GM13976 (cell line): ENCODE measurements at places on chromosomes 6 and 20.

- DNase-seq: no peak
Observed at GRCh38 chr6:39553860-39554802, 171.1 kb downstream of the KIF6 start.

- no peak for DNase-seq
Observed at GRCh38 chr20:47063407-47063806, 168.8 kb downstream of the EYA2 start.

DNA sequence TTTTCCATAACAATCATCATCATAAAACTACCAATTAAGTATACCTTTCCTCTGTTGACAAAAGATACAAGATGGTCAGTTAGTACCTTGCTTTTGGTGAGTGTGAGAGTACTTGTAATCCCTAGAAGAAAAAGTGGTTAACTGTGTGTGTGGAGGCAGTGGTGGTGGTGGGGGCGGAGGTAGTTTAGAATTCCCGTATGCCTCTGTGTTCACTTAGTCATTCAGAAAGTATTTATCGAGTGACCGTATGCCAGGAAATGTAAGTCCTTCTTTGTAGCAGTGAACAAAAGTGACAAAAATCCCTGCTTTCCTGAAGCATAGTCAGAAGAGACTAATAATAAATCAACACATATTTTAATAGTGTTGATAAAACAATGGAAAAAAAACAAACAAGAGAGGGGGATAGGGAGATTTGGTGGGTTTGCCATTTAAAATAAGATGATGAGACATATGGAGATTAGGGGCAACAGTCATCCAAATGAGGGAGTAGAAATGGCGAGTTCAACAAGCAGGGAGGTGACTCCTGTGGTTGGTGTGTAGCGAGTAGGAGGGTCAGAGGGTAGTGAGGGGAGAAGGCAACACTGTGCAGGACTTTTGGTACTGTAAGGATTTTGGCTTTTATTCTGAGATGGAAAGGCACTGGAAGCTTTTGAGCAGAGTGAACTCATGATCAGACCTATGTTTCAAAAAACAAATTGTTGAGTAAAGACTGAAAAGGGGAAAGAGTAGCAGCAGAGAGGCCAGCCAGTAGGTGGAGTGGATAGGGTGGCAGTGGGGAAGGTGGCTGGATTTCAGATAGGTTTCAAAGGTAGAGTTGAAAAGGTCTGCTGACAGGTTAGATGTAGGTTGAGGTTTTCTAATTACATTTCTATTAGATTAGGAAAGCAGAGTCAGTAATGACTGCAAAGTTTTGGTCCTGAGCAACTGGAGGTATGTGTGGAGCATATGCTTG lies 40.3 kb upstream of the SIM1 start:
- DNase-seq: no peak

- DNase-seq: no peak
Observed at GRCh38 chr20:49821381-49821780, 8.8 kb downstream of the SLC9A8 start.

- no peak for DNase-seq
Observed at GRCh38 chr6:26552640-26553188, 14.5 kb downstream of the HMGN4 start.

GRCh38 chr6:16965689-16966088 lies 136.2 kb upstream of the STMND1 start:
- no peak for DNase-seq

DNA sequence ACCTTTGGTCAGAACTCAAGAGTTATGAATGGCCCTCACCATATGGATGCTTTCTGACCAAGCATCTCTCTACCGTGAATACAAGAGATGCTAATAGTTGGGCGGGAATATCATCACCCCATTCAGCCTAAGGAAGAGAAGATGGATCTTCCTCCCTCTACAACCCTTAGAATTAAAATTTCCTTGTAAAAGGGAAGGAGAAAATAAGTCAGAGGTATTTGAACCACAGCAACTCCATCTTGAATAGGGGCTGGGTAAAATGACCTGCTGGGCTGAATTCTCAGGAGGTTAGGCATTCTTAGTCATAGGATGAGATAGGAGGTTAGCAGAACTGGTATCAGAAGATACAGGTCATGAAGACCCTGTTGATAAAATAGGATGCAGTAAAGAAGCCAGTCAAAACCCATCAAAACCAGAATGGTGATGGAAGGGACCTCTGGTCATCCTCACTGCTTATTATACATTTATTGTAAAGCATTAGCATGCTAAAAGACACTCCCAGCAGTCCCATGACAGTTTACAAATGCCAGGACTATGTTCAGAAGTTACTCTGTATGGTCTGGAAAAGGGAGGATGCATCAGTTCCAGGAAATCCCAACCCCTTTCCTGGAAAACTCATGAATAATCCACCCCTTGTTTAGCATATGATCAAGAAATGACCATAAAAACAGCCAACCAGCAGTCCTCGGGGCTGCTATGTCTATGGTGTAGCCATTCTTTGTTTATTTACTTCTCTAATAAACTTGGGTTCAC lies 101.2 kb downstream of the DTNBP1 start:
- no peak for DNase-seq

DNA sequence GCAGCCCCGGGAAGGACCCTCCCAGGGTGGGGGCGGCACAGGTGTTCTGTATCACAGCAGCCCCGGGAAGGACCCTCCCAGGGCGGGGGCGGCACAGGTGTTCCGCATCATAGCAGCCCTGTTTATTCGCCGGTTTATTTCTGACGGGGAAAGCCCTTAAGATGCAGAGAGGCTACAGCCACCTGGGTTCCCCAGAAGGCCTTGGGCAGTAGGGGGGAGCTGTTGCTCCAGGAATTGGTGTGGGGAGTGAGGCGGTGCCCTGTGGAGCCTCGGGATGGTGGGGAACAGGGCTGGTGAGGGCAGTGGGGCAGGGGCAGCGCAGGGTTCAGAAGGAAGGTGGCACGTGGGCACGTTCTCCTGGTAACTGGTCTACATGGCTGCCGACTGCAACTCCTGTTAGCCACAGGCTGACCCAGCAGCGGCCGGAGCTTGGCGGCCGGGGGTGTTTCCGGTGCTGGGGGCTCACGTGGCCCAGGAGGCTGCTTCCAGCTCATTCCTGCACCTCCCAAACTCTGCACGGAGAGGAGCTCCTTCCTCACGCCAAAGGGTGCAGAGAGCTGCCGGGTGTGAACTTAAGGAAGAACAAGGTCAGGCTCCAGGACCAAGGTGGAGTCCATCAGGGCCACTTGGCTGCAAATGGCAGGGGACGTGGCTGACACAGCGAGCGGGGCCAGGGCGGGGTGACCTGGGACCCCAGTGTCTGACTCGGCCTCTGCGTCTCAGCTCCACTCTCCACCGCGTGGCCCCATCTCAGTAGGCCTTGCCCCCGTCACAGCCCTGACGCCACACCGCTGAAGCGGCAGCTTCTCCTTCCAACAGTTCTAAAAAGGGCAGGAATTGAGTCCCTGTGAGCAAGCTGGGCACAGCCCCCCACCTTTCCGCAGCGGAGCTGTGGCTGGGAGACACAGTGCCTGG lies 13.2 kb downstream of the SLCO4A1 start:
- DNase-seq: peak; percentile 64

GRCh38 chr6:24149836-24150235 lies 23.8 kb downstream of the NRSN1 start:
- no peak for DNase-seq

DNA sequence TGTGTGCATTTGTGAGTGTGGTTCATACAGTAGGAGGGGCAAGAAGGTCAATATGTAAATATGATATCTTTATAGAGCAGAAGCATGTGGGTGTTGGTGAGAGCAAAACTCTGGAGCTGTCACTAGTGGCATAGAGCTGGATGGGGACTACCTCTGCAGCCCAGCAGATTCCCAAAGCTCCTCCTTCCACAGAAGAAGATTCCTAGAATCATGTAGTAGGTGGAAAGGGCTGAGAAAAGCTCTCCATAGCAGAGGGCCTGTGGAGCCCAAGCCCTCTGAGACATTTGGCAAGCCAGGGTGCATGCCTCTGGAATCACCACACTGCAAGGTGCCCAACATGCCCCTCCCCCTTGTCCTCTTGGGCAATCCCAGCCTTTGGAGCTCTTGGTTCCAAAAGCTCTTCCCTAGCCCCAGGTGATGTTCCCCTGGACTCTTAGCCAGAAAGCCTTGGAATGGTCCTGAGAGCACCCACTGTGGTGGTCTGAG lies 233.2 kb downstream of the LRFN2 start:
- DNase-seq: no peak

DNA sequence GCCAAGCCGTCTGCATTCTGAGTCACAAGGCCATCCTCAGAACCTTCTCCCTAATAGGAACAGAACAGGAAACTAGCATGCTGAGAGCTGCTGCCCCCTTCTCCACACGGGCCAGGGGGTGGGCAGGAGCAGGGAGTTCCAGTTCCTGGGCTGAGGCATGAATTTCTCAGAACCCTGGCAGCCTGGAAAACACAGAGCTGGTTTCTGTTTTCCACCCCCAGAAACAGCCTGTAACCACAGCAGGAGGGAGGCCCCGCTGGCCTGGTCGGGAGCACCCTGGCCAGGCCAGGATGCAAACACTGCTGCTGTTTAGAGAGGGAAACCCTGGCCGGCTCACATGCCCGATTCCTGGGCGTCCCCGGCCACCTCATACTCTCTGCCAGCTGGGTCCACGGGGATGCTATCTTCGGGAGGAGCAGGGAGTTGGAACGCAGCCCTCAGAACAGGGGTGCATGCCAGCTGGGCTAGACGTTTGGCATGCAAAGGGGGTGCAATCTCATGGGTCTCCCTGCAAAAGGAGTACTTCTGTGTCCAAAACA lies 130.1 kb downstream of the NFATC2 start:
- no peak for DNase-seq

GRCh38 chr20:23497536-23497935 lies 6.6 kb downstream of the CST8 start:
- no peak for DNase-seq

DNA sequence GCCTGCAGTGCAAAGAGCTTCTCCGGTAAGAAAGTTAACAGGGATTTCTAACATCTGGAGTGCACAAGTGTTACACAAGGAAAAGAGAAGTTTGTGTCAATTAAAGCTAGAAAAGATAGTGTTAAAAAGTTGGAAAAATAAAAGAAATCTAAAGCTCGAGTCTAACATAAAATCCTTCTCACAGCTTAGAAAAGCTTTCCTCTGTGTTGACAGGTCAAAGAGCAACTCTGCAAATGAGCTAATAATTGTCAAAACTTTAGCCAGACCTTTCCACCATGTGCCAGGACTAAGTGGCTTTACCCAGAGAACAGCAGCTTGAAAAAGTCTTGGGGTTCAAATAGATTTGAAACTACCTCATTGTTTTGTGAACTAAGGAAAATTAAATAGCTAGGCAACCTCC lies 14.8 kb downstream of the PTPRK start:
- no peak for DNase-seq

DNA sequence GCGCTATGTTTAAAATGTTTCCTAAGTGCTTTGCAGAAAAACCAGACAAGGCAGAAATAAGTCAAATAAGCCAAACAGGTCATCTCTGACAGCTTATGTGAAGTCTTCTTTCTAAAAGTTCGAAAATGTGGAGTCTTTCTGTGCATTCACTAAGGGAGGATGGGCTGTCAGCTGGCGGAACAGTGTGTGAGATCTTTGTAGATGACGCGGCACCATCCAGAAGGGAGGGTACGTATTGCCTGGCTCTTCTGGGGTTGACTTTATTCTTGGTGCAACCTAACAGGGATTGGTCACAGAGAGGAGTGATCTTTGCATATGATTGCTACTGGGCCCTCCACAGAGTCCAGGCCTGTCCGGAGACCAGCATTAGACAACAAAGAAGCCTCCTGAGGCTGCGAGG lies 114.5 kb upstream of the EDN1 start:
- DNase-seq: no peak

- no peak for DNase-seq
Observed at GRCh38 chr20:1334761-1335160, 5.8 kb upstream of the SDCBP2 start.

- DNase-seq: no peak
Observed at GRCh38 chr20:10093087-10093591, 58.4 kb downstream of the ANKEF1 start.

GRCh38 chr6:2791450-2791974 lies 26.3 kb downstream of the WRNIP1 start:
- DNase-seq: no peak

GRCh38 chr6:81751388-81752083 lies 945 bp downstream of the TENT5A start:
- DNase-seq: peak; percentile 27

DNA sequence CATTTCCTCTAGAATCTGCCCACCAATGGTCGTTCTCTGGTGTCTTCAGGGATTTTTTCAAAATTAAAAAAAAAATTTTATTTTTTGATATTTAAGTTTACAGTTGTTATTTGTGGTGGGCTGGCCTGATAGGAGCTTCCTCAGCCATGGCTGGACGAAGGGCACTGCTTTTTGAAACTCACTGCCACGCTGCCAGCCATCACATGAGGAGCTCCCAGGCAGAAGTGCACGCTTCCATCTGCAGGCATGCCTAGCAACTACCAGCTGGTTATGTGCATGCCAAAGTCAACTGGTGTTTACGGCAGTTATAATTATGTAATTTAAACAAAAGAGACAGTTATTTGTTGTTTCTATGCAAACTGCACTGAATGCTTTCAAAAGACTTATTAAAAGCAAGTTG lies 105.1 kb downstream of the IRF4 start:
- DNase-seq: no peak

GRCh38 chr6:159727717-159728445 lies 575 bp downstream of the WTAP start:
- DNase-seq: peak; percentile 65

DNA sequence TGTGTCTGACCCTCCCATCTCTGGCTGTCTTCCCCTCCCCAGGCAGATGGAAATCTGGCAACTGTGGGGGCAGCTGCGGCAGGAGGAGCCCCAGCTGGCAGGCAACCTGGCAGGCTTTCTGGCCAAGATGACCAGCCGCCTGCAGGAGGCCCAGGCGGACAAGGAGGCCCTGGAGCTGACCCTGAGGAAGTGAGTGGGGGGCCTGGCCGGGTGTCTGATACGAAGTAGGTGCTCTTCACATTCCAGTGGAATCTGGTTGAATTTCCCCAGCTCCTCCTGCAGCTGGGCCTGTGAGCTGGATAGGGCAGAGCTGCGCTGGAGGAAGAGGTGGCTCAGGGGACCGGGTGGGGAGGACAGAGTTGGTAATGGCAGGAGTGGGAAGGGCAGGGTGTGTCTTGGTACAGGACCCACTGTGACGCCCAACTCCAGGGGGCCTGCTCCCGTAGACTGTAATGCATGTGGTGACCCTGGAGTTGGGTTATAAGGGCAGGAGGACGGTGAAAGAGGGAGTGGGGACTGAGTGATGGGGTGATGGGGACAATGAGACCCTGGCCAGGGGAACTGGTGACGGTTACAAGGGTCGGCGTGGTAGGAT lies 19.7 kb downstream of the RAB44 start:
- DNase-seq: no peak
